ENCODE measurements at places on chromosomes 5 and 9.

DNA sequence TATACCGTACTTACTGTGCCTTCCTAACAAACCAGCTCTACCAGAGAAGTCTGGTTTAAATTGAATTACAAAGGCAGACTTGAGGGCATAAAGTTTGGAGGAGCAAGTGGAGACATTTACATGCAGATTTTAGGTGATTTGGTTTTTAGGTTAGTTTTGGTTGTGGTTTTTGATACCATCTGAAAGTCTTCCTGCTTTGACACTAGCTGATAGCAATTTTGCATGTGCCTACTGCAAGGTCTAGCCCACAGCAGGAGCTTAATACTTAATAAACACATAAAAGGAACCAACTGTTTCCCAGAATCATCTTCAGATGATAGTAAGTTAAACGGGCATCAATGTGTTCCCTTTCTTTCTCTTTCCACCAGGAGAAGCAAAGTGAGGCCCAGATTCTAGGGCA, 3.4 kb upstream of the ESM1 start:
- no peak for DNase-seq

- no peak for DNase-seq
These were observed 5.2 kb downstream of the PCSK1 start for GRCh38 chr5:96427824-96428223.

DNA sequence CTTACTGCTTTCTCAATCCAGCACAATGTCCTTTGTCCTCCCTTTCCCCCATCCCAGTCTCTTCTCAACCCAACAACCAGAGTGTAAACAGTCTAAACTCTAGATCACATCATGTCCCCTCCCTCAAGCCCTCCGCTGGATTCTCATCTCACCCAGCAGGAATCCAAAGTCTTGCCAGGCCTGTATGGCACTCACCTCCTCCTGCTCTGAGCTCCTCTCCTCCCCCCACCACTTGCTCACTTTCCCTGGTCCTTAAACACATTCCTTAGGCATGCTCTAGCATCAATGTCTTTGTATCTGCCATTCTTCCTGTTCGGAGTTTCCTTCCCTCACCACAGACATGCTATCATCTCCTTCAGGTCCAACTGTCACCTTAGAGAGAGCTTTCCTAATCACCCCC, 78.8 kb downstream of the NIPSNAP3B start:
- DNase-seq: no peak

DNA sequence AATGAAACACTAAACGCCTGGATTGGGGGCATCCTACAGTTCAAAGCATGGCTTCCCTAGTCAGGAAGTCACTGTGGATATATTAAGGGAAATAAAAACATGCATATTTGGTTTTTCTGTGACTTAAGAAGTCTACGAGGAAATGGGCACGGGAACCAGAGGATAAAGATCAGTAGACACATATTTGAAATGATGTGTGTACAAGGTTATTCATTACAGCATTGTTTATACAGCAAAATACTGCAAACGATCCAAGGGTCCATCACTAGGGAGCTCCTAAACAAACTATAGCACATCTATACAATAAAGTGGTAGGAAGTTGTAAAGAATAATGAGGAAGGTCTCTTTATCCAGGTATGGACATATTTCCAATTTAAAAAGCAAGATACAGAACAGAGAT, 71.8 kb downstream of the EFNA5 start:
- no peak for DNase-seq

- DNase-seq: no peak
These were observed 18.0 kb downstream of the SLC44A1 start for GRCh38 chr9:105262497-105262896.

GRCh38 chr5:82628364-82628910, 350.3 kb upstream of the RPS23 start:
- DNase-seq: no peak

GRCh38 chr5:177548495-177548894, 5.9 kb downstream of the FAM193B start:
- DNase-seq: no peak

DNA sequence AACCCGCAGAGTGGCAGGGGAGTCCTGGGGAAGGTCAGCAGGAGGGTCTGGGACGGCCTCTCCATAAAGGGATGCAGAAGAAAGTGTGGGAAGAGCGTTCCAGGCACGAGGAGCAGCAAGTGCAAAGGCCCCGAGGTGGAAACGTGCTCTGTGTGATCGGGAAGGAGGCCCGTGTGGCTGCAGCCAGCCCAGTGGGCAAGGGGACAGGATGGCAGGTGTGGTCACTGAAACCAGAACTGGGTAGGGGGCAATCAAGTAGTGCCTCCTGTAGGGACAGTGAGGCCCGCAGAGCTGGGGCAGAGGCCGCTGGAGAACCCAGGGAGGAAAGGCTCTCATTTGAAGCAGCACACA, 16.3 kb upstream of the LAMC3 start:
- DNase-seq: peak; percentile 28

DNA sequence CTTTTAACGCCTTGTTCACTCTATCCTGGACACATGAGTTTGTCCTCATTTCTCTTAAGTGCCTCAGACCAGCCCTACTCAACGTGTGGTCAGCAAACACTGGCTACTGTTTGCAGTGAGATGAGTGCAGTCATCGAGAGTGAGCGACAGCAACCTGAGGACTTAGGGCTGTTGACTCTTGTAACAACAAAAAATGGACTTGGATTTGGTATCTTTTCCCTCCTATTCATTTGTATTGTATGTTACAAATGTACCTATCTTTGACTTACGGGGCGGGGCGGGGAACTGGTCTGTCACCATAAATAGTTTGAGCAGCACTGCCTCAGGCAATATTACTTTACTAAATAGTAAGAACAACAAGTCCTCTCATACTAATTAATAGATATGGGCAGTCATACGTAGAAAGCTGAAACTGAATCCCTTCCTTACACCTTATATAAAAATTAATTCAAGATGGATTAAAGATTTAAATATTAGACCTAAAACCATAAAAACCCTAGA, 84.1 kb downstream of the TLE1 start:
- no peak for DNase-seq

DNA sequence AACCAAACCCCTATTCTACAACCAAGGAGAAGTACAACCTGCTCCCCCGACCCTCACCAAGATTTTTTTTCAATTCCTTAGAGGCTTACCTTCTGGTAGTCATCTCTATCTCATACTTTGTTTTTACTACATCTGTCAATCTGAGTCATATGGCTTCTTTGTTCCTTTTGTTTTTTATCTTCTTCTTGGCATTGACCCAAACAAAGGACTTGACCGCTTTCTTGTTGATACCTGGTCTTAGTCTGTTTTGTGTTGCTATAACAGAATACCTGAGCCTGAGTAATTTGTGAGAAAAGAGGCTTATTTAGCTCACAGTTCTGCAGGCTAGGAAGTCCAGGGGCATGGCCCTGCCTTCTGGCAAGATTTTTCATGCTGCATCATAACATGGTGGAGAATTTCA, 352.7 kb downstream of the MLLT3 start:
- DNase-seq: no peak

GRCh38 chr5:149094996-149095395, 32.1 kb upstream of the SH3TC2 start:
- no peak for DNase-seq

DNA sequence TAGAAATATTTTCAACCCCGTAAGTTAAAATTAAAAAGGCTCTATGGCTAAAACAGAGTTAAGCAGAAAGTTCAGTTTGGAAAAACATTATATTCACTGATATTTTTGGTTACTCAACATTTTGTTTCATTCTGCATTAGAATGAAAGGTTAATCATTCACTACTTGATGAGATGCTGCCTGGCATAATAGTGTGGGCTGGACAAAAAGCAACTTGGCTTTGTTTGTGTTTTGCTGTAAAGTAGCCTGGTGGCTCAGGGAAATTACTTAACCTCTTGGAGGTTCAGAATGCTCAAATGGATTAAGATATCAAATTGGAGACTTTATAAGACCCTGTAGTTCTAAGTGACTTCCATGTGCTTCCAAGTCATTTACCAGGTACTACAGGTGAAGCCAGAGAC, 367.4 kb upstream of the TRPC7 start:
- no peak for DNase-seq

DNA sequence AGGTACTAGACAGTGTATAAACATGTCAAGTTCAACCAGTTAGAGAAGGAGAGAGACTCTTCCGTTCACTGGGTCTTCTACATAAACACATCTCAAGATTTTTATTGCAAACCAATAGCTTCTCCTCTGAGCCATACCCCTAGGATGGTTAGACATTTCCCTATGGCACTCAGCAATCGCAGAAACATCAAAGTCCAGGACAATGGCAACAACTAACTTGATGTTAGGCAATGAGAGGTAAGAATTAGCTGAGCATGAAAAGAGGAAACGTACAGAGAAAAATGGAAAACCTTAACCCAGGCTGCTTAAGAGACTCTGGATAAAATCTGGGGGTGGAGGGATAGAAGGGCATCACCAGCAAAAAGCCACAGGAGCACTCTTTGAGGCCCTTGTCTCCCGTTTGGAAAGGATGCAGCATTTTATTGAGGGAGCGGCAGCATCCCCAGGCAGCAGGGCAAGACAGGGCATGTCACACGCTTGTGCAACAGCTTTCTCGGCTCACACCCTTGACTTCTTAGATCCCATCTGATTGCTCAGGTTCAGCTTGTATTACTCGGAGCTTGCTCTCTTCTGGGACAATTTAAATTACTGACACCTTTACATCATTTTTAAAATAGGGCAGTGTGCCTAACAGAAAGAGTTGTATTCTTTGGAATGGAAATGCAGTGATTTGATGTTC, 8.6 kb upstream of the PSAT1 start:
- DNase-seq: no peak

DNA sequence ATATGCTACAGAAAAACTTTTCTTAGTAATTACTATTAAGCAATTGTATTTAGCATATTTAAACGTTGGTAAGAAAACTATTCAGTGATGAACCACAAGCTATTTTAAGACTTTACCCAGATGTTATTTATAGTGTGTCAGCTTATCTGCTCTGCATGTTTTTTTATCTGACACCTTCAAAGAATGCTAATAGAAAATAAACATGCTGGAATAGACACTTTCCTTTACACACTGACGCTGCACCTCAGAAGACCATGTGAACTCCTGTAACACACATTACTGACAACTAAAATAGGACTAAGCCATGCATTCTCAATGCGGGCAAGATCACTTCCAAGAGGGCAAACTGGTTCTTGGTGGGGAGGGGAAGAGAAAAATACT, 38.3 kb downstream of the FNIP1 start:
- no peak for DNase-seq

- no peak for DNase-seq
These were observed 28.4 kb upstream of the PRDM12 start for GRCh38 chr9:130635721-130636647.

GRCh38 chr9:132516911-132517310, 65.5 kb upstream of the BARHL1 start:
- DNase-seq: no peak

DNA sequence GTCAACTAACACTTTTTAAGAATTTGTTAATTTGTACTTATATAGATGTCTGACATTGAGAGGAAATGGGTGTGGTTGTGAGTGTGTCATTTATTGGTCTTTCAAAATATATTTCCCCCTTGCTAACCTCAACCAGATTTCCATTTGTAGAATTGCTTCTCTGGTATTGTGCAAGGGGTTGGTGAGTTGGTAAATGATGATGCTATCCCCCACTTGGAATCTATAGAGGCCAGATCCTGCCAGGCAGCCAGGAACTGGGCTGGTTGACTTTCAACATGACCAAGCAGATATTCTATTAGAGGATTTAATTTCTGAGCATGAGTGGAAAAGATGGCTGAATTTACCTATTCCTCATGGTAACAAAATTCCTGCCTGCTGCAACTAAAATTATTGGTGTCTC, 306.6 kb upstream of the KIF2A start:
- no peak for DNase-seq

DNA sequence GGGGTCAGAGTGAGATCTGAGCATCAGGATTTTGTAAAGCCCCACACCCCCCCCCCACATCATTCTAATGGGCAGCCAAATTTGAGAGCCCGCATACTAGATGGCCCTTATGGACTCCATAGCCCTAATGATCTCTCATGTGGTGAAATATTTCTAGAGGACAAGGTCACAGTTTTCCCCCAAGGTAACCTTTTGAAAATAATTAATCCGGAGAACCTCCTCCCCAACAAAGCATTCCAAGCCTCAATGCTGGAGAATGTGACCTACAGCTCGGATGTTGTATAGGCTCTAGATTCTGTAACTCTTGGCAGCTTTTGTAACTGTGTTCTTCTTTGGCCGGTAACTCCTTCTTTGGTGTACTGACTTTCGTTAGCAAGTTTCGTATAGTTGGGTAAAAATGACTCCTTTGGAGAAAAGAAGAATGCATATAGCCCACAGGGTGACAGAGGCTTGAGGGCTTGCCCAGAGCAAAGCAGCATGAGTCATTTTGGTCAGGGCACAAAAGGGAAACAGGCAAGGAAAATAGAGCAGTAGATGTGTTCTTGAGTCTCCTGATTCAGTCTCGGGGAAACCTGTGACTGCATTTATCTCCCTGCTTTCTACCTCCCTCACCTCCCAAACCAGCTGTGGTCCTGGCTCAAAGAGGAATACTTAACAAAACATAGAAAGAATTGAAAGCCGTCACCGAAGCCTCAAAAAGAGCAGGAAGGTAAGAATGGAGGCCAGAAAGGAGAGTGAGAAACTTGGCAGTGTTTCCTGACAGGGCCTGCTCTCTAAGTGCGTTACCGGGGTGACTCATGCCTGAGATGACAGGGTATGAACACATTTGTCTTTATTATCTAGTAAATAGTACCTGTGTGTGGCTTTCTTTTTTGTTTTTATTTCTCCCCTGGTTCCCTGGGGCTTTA, 6.6 kb upstream of the XPA start:
- DNase-seq: no peak

- DNase-seq: no peak
These were observed 78.3 kb upstream of the HSPA9 start for GRCh38 chr5:138653502-138653901.

DNA sequence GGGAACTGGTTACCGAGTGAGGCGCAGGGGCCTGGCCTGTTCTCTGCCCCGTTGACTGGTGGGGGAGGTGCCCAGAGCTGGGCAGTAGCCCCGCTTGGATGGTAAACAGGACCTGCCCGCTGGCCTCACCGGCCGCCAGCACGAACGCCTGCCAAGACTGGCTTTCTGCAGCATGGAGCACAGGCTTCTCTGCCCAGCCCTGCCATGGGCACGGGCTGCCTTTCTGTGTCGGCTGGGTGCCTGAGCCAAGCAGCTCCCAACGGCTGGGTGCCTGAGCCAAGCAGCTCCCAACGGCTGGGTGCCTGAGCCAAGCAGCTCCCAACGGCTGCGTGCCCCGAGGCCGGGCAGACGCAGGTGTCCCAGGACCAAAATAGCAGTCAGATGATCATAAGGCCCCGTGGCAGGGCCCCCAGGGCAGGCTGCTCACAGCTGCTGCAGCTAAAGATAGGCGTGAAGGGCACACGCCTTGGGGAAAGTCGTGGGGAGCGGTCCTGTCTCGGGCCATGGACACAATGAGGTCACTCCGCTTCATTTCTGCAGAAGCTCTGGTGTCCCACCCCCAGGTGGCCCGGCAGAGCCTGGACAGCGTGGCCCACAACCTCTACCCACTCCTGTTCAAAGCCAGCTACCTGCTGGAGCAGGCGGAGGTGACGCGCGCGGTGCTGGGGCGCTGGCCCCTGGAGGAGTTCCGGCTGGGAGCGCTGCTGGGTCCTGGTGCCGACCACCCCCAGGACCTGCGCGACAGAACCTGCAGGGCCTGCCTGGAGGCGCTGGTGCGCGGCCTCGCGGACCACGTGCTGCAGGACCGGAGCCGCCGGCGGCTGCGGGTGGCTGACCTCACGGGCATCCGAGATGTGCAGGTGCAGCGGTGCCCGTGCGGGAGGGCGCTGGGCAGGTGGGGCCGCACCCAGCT, at the start of gene LRRC14B:
Gene LRRC14B (plus strand): TSS at position 460 of the 913 bp plus-strand sequence. CDS start 44 bp downstream, at position 504.
- DNase-seq: no peak

- peak; percentile 88 for DNase-seq
These were observed 77.9 kb downstream of the AK8 start for GRCh38 chr9:132800038-132800648.

Measured in H9 (cell line).